ENCODE measurements at places on chromosomes 13 and 19. TPM values are rescaled to one million over a fixed set of nuclear protein-coding genes. Genes with fewer than 3 reads are reported as not detected.

SLC27A5 gene
- 5.8 TPM for total RNA-seq

IGSF23 gene
- total RNA-seq, result 0.17 TPM

DIRAS1 gene
- 12.4 TPM for total RNA-seq

PCSK4 gene
- 4.0 TPM for total RNA-seq

ZNF382 gene
- total RNA-seq, result 12.9 TPM

SOX1 gene
- not detected for total RNA-seq

SIGLEC14 gene
- total RNA-seq, result not detected

TNFSF9 gene
- 1.3 TPM for total RNA-seq

LGI4 gene
- total RNA-seq, result 0.29 TPM
